Fibroblast of lung (primary cell): ENCODE measurements at places on chromosomes 7 and 10. TPM values are rescaled to one million over a fixed set of nuclear protein-coding genes. Genes with fewer than 3 reads are reported as not detected.

DNA sequence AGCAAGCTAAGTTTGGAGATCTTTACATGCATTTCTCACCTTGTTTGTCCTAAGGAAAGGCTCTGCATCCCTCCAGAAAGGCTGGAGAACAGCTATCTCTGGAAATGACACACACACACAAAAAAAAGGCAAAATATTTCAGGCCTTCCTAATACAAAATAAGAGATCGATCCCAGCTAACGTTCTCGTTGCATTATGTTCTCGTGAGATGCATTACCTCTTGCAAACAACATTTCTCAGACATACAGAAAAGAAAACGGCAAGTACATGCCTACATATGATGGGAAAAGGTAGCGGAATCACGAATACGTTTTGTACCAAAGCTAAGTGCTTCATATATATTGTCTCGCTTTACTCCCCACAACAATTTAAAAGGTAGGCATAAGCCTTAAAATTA, 488 bp downstream of the MTERF1 start:
- DNase-seq = peak; percentile 21

DNA sequence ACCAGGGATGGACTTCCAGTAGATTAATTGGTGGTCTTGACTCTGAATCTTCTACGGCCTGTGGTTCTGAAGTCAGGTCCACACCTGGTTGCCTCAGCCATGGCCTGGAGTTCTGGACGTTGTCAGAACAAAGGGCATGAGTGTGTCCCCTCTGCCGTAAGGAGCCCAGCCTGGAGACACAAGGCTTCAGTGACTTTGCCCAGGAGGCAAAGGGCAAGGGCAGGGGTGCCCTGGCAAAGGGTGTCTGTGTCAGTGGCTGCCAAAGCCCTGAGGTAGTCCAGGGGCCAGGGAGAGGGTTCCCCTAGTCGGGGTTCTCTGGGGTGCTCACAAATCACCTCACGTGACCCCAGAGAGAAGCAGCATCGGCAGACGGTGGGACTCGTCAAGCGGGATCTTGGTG, 273.2 kb upstream of the ZNF32 start:
- DNase-seq = no peak

DNA sequence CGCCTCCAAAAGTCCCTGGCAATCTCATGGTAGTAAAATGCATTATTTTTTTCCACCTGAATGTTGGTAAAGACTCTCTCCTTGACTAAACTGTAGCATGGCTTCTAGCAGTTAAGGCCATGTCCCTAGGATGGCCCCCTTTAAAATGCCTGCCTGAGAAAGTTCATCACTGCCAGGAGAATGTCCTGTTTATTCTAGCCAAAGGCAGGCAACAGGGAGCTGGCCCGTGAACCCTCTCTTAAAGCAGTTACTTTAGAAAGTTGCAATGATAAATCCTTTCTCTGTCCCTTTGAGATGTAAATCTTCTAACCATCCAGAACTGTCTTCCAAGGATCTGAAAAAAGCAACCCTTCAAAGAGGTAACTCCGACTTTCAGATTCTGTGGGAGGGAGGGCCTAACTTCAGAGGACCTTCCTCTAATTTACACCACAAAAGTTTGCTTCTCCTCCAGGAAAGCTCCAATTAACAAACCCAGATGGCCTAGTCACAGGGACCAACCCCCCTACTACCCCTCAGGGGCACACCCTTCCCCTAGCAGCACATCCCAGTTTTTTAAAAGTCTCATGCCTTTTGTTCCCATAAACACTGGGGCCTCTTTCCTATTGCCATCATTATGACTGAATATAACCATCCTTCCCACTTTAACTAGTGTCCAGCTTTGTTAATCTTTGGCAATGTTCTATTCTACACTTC, 5.5 kb downstream of the DNTT start:
- DNase-seq = no peak

DNA sequence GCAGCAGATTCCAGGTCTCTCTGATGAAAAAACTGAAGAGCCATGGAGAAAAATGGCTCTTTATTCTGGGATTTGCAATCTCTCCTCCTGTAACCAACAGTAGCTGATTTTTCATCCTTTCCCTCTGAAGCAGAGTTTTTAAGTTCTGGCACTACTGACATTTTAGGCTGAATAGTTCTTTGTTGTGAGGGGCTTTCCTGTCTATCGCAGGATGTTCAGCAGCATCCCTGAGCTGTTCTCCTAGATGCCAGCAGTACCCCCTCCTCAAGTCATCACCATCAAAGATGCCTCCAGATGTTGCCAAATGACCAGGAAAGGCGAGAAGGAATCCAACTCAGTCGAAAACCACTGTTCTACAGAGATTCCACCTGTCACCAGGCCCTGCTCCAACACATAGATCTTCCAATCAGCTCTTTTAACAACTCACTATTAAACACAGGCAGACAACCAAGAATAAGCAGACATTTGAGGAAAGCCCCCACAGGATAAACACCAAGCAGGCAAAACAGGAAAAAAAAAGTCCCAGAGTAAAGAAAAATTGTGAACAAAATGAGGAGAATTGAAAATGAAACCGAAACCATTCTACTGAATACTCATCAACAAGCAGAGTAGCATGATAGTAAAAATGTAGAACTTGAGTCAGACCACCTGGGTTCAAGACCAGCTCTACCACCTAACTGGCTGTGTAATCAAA, 124.8 kb downstream of the MPP7 start:
- peak; percentile 39 for DNase-seq

GRCh38 chr7:115087437-115087836, 165.5 kb downstream of the MDFIC start:
- peak; percentile 92 for DNase-seq

Gene ZNF37A
- total RNA-seq = 17.7 and 20.3 TPM in 2 replicates

- DNase-seq = no peak
Observed at GRCh38 chr10:89119651-89120050, 87.5 kb downstream of the CH25H start.

Gene PDZD7
- total RNA-seq = 1.3 TPM in 2 replicates

GRCh38 chr10:6864142-6864541, 284.1 kb upstream of the PRKCQ start:
- DNase-seq = no peak

Gene HKDC1
- total RNA-seq = 1.8 and 2.1 TPM in 2 replicates

DNA sequence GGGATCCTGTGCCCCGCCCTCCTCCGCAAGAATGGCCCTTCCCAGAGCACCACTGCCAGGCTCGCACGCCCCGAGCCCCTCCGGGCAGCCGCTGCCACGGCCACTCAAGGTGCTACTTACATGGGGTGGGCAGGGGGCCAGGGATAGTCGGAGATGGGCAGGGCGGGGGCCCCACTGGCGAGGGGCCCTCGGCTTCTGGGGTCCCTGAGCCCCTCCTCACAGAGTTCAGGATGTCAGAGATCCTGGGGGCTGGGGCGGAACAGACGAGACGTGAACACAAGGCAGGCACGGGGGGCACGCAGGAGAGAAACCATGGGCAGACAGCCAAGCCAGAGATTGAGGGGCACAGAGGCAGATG, 25.6 kb downstream of the YKT6 start:
- DNase-seq = no peak

Gene ZNF804B
- not detected in 2 replicates for total RNA-seq

DNA sequence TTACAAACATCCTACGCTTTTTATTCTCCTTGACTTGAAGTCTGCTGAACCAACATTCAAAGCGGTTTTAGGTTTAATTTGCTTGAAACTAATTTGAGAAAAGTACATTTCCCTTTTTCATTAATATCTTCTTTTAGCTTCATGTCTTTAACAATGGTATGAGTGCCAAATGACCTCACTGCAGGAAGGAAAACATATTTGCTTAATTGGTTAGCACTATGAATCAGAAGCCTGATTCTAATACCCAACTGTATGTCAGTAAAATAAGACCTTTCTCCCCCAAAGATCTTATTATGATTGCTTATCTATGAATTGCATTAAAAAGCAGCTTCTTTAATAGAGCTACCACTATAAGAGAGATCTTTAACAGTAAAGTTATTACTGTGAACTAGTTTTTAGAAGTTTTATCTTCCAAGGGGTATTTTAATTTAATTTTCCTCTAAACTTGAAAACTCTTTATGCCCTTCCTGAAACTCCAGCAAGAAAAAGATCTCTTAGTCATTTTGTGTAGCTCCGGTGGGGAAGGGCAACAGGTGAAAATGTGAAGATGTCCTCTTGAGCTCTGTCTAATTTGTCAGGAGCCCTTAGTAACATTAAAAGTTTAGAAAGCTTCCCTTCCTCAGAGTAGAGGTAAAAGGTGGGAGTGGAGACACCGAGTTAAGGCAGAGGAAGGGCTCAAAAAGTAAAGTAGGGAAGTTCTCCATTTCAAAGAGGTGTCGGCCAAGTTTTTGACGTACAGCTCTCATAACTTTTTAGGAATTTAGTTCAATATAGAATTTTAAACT, 6.1 kb downstream of the COL1A2 start:
- DNase-seq = no peak

Gene SEMA3D
- 4.6 and 12.1 TPM in 2 replicates for total RNA-seq
